Left colon (tissue), 2 donors: ENCODE measurements at places on chromosomes 7 and 10. TPM values are rescaled to one million over a fixed set of nuclear protein-coding genes. Genes with fewer than 3 reads are reported as not detected.

- no peak for DNase-seq
Measured at GRCh38 chr10:93712593-93712992, 10.2 kb upstream of the FRA10AC1 start.

GRCh38 chr10:12602521-12602920, 253.2 kb downstream of the CAMK1D start:
- DNase-seq: no peak

DNA sequence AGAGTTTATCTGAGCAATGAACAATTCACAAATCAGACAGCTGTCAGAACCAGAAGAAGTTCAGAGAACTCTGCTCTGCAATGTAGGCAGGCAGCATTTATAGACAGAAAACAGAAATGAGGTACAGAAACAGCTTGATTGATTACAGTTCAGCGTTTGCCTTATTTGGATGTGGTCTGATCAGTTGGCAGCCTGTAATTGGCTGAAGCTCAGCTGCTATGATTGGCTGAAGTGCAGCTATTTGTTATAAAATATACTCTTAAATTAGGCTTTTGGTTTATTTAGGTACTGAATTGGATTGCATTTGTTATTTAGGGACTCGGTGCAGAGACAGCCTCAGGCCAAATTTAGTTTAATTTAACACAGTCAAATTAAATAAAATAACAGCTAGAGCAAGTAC, 85.8 kb upstream of the JAZF1 start:
- DNase-seq: no peak

DNA sequence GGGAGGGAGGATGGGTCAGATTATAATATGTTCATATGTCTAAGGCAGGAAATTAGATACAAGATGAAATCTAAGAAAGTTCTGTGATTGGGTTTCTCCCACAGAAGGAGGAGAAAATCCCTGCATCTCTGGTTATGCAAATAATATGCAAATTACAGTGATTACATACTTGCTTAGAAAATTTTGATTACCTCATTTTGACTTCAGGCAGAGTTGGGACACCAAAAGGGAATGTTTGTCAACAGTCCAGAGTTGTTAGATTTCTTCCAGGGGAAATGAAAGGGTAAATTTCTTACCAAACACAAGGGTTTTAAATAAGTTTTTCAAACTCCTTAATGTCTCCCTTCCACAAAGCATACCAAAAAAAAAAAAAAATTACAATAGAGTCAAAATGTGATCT, 101.4 kb upstream of the STEAP1B start:
- DNase-seq: no peak

- DNase-seq: no peak
Measured at GRCh38 chr10:28678687-28679457, 1.6 kb downstream of the BAMBI start.

- DNase-seq: no peak
Measured at GRCh38 chr10:61478621-61479312, 25.6 kb upstream of the TMEM26 start.

GRCh38 chr10:27626890-27627289, 118.7 kb downstream of the MKX start:
- no peak for DNase-seq

- DNase-seq: no peak
Measured at GRCh38 chr7:128352636-128353035, 8.9 kb downstream of the PRRT4 start.

GRCh38 chr10:44571701-44572100, 186.8 kb upstream of the CXCL12 start:
- no peak for DNase-seq

DNA sequence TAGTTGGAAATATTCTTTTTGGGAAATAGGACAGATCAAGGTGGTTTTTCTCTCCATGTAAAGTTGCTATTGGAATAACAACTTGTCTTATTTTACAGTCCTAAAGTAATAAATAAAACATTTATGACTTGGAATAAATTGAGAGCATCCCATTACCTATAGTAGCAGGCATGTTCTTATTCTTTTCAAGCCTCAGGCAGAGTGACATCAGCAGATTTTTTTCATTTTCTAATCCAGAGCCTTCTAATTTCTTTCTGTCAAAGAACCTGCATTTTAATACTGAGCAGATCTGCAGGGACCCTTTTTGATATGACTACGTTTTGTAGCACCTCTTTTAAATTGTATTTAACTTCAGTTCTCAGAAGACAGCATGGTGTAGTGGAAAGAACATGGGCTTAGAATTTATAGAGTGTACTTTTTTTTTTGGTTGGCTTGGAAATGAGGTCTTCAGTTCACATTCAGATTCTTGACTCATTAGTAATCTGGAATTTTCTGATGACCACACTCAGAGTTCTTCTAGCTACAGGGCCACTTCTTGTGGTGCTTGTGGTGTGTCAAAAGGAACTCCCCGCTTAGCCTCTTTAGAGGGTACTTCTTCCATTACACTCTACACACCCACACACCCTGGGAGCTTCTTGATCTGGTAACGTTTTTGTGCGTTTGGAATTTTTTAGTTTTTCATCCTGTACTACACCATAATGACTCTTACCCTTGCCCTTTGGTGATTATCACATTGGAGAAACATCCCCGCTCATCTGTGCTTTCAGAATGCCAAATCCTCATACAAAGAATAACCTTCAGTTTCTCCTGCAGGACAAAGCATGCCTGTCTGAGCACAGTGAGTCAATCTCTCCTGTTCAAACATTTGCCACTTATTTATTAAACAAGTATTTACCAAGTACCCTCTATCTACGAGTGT, 34.6 kb downstream of the AGK start:
- no peak for DNase-seq

DNA sequence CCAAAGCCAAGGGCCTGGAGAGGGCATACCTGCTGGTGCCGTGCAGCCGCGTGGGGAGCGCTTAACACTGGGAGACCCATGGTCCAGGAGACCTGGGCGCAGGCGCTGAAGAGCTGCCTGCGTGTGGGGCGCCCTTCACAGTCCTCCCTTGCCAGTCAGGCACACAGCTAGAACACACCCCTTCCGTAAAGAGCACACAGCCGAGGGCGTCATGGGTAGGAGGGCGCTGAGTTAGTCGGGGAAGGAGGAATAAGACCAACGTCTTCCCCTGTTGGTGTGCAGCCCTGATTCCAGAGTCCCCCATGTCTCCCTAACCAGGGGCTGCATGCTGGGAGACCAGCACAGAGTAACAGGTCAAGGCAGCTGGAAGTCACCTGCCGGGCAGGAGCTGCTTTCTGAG, 273.9 kb downstream of the USP6NL start:
- no peak for DNase-seq

- no peak for DNase-seq
Measured at GRCh38 chr7:137443616-137444015, 100.1 kb upstream of the PTN start.

DNA sequence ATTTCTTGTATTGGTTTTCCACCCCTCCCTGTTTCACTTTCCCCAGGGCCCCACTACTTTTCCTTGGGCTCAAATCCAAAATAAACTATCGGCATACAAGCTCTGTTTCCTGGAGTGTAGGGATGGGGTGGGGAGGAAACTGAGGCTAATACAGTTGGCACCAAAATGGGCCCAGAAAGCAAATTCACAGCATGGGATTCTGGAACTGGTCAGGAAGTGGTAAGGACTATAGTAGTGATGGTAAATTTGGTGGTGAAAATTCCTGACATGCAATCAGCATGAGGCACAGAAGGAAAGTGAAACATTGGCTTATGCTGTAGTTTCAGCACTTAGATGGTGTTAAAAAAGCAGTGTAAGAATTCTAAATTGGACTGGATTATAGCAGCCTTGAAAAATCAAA, 8.7 kb upstream of the SAMD9L start:
- no peak for DNase-seq

DNA sequence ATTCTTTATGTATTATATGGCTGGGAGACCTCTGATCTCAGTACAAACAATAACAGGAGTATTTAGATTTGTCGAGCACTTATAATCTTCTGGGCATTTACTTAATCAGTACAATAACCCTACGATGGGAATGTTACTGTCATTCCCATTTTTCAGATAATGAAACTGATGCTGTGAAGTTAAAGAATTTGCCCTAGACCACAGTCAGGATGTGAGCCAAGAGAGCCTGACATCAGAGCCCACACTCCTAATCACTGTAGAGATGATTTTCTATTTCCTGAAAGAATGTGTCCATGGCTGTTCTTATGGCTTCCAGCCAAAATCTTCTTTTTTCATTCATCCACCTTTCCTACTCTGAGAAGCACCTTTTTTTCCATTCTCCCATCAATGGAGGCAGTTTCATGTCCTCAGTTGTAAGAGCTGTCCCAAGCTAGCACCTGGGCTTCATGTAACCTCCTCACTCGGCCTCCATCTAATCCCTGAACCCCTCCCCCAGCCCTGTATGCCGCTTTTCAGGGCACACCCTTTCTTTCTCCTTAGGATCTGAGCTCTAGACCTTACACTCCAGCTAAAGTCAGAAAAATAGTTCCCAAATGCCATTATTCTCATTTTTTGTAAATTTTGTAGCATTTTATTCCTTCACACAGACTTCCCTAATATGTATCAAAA, 12.2 kb upstream of the CAV1 start:
- DNase-seq: no peak

GRCh38 chr10:15146366-15146765, 22.1 kb downstream of the NMT2 start:
- DNase-seq: no peak

Gene JAKMIP3
- 0.14 TPM for total RNA-seq

Gene IFIT2
- total RNA-seq: 4.3 TPM

Gene RP9
- total RNA-seq: 9.5 TPM

Gene C10orf62
- total RNA-seq: not detected

Gene C10orf71
- not detected for total RNA-seq
